GM19239 (cell line): ENCODE measurements at places on chromosomes 7 and 10.

DNA sequence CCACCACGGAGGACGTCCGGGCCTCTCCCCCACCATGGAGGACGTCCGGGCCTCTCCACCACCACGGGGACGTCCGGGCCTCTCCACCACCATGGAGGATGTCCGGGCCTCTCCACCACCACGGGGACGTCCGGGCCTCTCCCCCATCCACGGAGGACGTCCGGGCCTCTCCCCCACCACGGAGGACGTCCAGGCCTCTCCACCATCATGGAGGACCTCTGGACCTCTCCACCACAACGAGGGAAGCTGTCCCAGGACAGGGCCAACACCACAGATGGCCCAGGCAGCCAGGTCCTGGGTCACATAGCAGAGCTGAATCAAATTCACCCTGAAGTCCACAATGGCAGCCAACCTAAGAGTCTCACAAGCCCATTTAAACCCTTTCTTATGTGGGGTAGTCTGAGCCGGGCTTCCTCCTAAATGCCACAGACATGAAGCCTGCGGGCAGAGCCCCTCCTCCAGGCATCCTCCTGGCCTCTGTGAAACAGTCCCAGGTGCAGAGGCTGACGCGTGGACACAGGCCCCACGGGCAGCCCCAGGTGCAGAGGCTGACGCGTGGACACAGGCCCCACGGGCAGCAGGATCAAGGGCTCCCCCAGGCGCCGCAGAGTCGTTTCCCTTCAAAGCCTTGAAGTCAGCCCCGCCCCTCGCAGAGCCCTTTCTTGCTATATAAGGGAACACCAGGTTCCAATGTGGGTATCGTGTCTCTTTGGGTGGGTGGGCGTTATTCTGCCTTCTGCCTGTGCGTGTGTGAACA lies 47.0 kb downstream of the FOXL3 start:
- no peak for DNase-seq

GRCh38 chr7:43631559-43631958 lies 48.7 kb downstream of the STK17A start:
- DNase-seq: no peak

GRCh38 chr10:125415006-125415633 lies 254.8 kb upstream of the CTBP2 start:
- no peak for DNase-seq

DNA sequence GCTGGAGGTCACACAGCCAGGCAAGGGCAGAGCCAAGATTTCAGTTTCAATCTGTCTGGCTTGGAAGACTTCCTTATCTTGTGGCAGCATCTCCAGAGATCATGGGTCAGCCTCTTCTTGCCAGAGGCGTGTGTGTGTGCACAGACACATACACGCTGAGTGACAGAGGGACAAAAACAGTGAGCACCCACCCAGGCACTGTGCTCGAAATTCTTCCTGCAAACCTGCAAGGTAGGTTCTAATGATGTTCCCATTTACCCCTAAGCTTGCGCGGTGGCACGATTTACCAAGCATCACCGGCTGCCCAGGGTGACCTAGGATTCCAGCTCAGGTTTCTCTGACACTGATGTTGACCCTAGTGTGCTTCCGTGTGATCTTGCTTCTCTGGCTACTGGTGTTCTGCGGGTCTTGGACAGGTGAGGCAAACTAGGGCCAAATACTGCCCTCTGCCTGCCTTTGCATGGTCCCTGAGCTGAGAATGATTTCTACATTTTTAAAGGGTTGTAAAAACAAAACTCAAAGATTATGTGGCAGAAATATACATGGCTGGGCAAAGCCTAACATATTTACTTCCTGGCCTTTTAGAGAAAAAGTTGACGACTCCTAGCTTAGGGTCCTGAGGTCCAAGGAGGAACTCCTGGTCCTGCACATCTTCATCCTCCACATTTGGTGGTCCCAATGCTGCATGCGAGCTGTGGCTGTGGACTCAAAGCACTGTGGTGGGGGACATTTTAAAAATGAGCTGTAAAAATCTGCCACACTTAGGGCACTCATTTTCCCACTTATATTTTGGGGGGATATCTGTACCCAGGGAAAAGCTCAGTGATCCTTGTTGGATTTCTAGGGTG lies 268.5 kb downstream of the RPS24 start:
- DNase-seq: no peak

DNA sequence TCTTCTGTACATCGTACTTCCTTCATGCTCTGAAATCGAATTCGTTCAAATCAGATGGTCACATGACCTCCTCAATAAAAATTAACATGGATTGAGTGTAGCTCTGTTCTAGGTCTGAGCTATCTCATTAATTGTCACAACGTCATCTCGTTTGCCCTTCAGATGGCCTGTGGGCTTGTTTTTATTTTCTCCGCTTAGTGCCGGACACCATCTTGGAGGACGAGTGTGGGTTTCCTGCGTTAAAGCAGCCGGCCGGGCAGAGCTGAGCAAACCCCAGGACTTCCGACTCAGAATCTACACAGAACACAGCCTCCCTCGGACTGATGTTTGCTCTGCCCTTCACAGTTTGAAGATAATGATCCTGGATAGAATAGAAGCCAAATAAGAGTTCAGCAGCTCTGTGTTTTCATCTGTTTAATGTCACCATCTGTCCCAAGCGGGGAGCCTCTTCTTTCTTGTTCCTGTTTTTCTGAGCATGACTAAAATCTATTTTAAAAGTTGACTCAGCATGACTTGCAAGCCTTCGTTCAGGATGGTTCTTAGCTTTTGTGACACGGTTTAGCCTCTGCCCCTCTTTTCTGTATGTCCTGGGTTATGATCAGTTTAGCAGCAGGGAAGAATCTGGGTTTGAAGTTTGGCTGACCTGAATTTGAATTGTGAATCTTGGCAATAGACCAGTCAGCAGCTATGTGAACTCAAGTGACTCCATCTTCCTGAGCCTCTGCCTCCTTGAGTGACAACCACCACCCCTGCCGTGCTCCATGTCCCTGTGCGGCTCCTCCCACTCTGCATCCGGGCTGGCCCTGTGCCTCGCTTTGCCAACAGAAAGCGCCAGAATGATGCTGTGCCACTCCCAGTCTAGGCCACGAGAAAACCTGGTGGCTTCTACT lies 30.6 kb upstream of the GALNTL5 start:
- no peak for DNase-seq

GRCh38 chr7:46391231-46392201 lies 470.4 kb upstream of the IGFBP3 start:
- DNase-seq: no peak

DNA sequence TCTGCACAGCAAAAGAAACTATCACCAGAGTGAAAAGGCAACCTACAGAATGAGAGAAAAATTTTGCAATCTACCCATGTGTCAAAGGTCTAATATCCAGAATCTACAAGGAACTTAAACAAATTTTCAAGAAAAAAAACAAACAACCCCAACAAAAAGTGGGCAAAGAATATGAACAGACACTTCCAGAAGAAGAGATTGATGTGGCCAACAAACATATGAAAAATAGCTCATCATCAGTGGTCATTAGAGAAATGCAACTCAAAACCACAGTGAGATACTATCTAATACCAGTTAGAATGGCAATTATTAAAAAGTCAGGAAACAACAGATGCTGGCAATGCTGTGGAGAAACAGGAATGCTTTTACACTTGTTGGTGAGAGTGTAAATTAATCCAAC lies 7.1 kb upstream of the MKLN1 start:
- DNase-seq: no peak

- DNase-seq: no peak
These were observed 385.5 kb downstream of the SORCS3 start for GRCh38 chr10:105026566-105026965.

- DNase-seq: no peak
These were observed 6.1 kb upstream of the DEPP1 start for GRCh38 chr10:44984671-44985101.

DNA sequence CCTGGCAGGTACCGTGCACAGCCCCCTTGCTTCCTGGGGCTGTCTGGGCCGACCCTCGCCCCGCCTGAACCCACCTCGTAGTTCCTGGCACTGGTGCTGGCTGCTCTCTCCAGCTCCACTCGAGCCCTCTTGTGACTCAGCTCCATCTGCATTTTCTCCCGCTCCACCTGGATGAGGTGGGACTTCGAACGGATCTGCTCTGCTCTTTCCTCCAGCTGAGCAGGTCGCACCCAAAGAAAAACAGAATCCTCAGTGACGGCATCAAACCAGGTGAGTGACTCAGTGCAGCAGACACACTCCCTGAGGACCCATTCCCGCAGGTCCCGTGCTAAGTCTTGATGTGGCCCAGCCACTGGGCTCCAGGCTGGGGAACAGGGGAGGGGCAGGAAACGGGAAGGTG lies 7.4 kb downstream of the MAD1L1 start:
- no peak for DNase-seq

GRCh38 chr10:21712975-21713374 lies 178.9 kb downstream of the MLLT10 start:
- DNase-seq: no peak

GRCh38 chr10:24009115-24009514 lies 199.8 kb upstream of the KIAA1217 start:
- DNase-seq: no peak

DNA sequence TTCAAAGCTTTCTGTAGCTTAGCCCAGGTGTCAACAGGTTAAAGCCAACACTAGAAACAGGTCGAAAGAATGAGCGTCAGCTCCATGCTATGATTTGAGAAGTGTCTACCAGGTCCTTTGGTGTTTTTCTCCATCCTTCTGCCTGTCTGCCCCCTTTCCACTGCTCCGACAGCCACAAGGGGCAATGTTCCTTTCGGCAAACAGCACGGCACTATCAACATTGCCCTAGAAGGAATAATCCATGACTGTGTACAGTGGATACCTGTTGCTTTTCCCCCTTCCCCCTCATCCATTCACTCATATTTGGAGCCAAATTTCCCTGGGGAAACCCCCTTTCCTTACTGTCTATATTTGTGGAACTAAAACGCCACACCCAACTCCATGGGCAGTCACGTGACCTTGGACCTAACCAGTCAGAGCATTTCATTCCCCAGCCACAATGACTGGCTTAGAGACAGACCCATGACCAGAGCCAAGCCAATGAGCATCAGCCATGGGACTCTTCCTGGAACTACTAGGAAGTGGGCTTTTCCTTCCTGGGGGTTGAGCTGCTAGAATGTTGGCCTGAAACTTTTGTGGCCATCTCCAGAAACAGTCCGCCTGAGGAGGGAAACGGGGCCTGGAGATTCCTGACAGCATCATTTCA lies 51.5 kb downstream of the AFAP1L2 start:
- DNase-seq: no peak

- DNase-seq: no peak
These were observed 495.6 kb upstream of the KLF6 start for GRCh38 chr10:4280461-4281189.

- DNase-seq: no peak
These were observed 29.0 kb upstream of the SUN1 start for GRCh38 chr7:803243-803635.

DNA sequence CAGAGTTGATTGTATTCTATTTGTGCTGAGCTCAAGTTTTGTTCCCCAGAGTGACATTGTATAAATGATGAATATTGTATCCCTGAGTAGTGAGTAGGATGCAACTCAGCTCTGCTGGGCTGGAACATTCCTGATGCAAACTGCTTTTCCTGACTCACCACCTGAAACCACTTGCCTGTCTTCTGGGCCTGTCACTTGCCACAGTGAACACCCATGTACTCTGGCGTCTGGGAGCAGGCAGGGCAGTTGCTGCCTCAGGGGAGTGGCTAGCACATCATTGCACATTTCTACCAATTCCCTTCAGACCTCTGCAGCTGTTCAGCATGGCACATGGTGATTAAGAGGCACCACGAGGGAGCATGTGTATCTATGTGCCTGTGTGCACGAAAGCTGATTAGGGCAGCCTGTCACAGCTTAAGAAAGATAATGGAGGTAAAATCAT lies 157.3 kb downstream of the SND1 start:
- DNase-seq: no peak

GRCh38 chr7:132603220-132603833 lies 27.1 kb upstream of the PLXNA4 start:
- DNase-seq: no peak

- no peak for DNase-seq
These were observed 423.2 kb downstream of the PTPRN2 start for GRCh38 chr7:158164101-158165095.

GRCh38 chr7:106065575-106066500 lies 46.3 kb downstream of the SYPL1 start:
- no peak for DNase-seq

GRCh38 chr7:71712653-71713180 lies 580.8 kb downstream of the GALNT17 start:
- DNase-seq: no peak

DNA sequence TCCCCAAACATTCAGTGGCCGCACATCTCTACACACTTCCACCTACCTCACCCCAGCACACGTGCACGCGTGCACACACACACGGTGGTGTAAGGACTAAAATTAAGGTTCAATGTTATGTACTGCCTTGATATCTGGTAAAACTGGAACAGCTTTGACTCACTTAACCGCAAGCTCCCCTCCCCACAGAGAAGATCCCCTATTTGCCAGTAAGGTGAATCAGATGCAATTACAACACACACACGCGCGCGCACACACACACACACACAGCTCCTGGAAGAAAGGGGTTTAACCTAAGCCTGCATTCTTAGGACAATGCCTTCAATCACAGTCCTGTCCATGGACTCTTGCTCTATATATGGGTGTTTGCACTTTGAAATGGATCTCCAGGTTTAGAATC lies 25.5 kb upstream of the VPS41 start:
- no peak for DNase-seq

- no peak for DNase-seq
These were observed 38.6 kb upstream of the SH2B2 start for GRCh38 chr7:102248081-102248455.

DNA sequence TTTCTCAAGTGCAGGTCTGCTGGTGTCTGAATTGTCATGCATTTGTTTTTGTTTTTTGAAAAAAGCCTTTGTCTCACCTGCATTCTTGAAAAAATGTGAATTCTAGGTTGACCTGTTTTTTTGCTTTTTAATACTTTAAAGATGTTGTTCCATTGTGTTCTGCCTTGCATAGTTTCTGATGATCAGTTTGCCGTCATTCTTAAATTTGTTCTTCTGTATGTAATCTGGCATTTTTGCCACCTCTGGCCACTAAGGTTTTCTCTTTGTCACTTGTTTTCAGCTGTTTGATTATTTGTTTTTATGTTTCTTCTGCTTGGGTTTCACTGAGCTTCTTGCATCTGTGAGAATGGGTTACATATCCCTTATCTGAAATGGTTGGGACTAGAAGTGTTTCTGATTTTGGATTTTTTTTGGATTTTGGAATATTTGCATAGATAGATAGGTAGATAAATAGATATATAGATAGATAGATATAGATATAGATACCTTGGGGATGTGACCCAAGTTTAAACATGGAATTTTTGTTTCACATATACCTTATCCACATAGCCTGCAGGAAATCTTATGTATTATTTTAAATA lies 16.5 kb downstream of the MGMT start:
- DNase-seq: no peak

GRCh38 chr10:103783681-103784080 lies 71.7 kb downstream of the SH3PXD2A start:
- DNase-seq: no peak

DNA sequence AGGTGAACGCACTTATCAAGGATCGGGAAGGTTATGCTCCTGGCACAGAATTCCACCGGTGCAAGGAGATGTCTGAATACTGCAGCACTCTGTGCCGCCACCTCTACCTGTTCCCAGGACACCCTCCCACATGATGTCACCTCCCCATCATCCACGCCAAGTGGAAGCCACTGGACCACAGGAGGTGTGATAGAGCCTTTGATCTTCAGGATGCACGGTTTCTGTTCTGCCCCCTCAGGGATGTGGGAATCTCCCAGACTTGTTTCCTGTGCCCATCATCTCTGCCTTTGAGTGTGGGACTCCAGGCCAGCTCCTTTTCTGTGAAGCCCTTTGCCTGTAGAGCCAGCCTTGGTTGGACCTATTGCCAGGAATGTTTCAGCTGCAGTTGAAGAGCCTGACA lies 11.0 kb upstream of the CLCN1 start:
- DNase-seq: no peak
